EL (cell line): ENCODE measurements at places on chromosomes 16 and 17.

- no peak for DNase-seq
These were observed 196.3 kb upstream of the CDH11 start for GRCh38 chr16:65318138-65318537.

- no peak for DNase-seq
These were observed 93.5 kb downstream of the WWP2 start for GRCh38 chr16:69855592-69855991.

DNA sequence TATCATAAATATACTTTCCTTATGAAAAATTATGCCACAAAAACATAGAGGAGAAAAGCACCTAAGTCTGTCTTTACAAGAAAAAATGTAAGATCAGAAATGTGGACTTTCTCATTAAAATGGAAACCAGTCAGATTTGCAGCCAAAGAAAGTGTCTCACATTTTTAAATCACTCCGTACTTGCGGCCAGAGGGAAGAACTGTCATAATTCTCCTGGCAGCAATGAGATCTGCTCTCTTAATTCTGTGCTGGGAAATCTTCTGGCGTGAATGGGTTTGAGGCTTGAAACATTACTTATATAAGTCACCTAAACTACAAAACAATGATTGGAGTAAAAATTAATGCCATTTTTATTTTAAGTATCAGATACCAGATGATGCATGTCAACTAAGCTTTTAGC lies 10.7 kb downstream of the C16orf95 start:
- no peak for DNase-seq

GRCh38 chr16:85369741-85370528 lies 243.2 kb upstream of the GSE1 start:
- peak; percentile 50 for DNase-seq

DNA sequence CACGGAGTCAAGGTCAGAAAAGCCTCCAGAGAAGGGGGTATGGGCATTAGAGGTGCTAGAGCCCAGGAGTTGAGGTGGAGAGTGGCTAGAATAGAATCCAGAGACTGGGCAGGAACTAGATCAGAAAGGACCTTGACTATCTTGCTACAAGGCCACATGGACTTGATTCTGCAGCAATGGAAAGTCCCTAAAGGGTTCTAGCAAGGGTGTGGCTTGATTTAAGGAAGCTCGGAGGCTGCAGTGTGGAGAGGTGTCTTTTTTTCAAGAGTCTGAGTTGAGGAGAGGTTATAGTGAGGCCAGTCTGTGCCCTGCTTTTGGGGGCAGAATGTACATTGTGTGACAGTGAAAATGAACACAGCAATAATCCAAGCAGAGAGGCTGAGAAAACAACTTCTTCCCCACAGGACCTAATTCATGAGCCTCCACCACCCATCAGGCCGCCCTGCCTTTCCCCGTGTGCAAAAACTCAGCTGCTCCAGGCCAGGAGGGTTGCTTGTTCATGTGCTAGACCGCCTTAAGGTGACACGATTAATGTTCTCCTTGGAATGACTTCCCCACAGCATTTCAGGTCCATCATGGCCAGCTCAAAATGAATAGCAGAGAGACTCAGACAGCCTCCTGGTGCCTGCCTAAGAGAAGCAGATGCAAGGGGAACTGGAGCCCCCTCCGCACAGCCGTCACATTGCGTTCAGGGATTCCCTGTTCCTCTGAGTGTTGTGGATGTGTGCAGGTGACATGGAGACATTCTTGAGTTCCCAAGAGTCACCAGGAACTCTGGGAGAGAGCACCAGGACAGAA lies 8.7 kb upstream of the BEAN1 start:
- DNase-seq: no peak
